ENCODE measurements at places on chromosomes 6 and 20. TPM values are rescaled to one million over a fixed set of nuclear protein-coding genes. Genes with fewer than 3 reads are reported as not detected.

The GNMT gene
- not detected for total RNA-seq

The CGAS gene
- 11.6 TPM for total RNA-seq

The F13A1 gene
- total RNA-seq, result not detected

The PKIB gene
- 0.15 TPM for total RNA-seq

The TBX18 gene
- total RNA-seq, result 0.25 TPM

All from mammary microvascular endothelial cell (primary cell).